ENCODE measurements at places on chromosomes 12 and 14.

DNA sequence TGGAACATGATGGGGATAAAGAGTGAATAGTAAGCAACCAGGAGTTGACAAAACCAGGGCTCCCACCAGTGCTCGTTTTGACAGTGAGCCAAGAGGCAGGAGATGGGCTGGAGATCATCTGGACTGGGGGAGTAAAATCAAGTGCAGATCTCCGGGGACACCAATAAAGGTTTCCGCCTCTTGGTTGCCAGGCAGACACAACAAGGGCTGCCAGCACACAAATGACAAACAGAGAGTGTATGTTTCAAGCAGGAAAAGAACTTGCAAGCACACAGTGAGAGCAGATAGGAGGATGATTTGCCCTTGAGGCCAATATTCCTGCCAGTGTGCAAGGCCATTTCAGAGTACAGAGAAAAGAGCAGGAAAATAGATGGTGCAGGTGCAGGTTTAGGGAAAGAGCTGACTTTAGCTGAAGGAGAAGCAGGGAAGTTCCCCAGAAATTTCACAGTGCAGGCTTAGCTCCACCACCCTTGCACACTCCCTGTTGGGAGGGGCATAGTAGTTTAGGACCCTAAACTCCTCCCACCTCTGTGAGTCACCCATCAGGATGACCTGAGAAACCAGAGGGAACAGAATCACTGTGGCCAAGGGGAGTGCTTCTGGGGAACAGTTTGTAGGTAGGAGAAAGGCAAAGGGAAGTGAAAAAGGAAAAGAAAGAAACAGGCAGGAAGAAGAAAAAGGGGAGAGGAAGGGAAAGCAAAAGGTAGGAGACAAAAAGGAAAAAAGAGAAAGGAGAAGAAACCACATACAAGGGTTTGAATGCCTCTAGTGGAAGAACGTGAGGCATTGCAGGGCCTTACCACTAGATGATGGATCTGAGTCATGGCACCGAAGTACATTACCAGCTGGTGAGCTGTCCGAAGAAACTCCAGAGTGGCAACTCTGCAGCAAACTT is 404.4 kb downstream of the SLC6A15 start:
- DNase-seq = peak; percentile 76

DNA sequence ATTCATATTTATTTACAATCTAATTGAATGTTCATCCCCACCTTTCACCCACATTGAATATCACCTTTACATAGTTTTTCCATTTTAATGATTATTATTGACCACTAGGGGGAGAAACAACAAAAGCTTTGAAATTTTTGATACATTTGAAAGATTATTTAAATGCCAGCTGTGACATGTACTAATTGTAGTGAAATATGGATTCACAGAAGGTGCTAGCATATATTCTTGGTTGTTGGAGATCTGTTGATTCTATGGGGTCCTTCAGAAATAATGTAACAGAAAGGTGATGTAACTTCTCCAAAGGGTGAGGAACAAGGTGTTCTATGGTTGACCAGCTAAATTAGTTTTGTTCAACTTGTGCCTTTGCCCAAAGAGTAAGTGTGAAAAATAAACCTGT is 22.4 kb upstream of the GPR33 start:
- DNase-seq = peak; percentile 13

- no peak for DNase-seq
These were observed 48.5 kb downstream of the CYP46A1 start for GRCh38 chr14:99732436-99733210.

- DNase-seq = no peak
These were observed 49.5 kb downstream of the SOCS2 start for GRCh38 chr12:93621986-93622385.

DNA sequence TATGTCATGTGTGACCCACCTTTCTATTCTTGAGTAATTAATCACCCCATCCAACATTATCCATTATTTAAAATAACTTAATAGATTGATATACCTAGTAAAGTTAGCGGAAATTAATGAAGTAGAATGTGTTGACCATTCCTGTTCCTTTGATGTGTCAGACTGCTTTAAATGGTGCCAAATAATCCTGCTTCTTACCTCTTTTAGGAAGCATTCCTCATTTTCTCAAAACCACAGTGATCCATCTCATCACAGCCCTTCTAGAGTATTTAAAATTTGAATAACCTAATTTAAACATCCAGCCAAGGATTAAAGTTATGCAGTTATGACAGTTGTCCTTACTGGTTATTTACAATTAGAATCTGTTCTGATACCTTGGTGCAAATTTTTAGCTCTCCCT is 6.9 kb downstream of the MGAT4C start:
- no peak for DNase-seq

DNA sequence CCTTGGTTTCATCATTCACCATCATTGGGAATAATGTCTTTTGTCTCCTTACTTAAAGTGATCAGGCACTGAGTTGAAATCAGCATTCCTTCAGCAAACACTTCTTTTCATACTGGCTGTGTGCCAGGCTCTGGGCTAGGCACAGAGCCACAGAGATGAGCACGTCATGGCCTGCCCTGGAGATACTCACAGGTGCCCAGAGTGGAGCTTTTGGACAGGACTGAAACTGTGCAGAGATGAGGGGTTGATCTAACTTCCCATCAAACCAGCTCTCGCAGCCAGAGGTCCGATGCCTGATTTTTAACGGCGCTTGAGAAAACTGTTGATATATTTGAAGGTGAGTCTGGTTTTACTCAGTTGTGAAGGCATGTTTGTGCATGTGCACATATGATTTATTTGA is 43.1 kb downstream of the CACNA1C start:
- DNase-seq = no peak

GRCh38 chr14:90632451-90632850 is 183.8 kb downstream of the TTC7B start:
- no peak for DNase-seq

DNA sequence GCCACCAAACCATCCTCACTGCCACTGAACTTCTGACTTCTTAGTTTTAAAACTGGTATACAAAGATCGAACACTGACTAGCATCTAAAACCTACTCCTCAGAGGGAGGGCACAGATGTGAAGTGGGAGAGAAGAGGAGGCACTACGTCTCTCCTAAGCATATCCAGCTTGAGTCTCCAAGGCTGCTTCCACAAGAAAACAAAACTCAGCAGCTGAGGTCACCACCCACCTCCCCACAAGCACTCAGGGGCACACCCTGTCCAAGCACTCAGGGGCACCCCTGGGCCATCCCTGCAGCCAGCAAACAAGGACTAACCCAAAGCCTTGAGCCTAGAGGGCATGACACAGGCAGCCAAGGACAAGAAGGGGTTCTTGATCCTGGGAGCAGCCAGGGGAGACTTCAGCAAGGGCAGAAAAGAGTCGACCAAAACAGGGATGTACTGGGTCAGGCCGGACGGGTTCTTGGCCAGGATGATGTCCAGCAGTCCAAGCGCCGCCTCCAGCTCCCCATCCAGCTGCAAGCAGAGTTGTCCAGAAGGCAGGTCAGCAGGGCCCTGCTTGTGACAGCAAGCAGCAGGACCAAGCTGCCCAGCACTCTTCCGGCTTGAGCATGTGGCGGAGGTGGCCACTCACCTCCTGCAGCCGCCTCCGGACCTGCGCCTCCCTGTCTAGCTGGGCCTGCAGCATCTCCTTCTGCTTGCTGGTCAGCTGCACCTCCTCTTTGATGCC is 34.8 kb downstream of the GCN1 start:
- DNase-seq = no peak

DNA sequence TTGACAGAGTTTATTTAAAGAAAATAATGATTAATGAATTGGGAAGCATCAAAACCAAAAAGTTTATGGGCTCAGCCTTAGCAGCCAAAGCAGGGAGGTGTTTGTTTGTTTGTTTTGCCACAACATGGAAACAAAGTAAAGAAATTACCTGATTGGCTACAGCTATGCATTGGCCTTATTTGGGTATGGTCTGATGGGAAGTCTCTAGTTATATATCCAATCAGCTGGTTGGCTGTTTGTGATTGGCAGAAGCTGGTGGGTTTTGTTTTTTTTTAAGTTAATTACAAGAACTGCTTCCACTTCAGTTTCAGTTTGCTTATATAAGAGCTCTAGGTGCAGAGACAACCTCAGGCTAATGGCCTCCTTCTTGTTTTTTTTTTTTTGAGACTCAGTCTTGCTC is 4.6 kb upstream of the LEMD3 start:
- no peak for DNase-seq

DNA sequence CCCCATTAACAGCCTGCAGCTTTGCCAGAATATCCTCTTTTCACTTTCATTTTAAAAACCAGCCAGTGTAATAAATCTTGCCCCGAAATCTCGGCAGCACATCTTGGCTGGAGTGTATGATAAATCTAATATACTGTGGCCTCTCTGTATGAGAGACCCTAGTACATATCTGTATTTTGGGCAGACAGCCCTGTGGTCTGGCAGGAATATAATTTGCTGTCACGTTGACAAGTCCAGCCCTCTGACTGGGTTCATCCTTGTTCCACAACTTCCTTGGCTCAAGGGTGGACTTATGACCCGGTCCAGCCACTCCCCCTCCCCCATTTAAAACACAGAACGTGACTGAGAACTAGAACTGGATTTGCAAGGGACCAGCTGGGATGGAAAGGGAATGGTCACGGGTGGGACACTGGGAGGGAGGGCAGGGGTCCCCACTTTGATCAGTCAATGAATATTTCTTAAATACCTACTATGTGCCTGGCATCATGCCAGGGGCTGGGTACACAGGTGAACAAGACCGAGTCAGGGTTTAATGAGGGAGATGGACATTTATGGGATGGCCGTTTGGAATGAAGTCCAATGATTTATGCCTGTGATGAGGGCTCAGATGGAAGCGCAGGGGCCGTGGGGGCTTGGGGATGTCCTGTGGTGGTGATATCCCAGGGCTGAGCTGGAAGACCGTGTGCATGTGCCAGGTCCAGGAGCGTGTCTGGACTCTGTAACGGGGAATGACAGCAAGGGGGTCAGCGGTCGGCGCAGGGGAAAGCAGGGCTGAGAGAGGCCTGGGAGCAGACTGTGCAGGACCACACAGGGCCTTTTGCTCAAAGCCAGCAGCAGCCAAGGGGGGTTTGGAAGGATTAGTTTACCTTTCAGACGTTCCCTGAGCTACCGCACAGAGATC is 190.5 kb downstream of the PHETA1 start:
- no peak for DNase-seq

- peak; percentile 47 for DNase-seq
These were observed 353.7 kb downstream of the APAF1 start for GRCh38 chr12:98998697-98999299.

DNA sequence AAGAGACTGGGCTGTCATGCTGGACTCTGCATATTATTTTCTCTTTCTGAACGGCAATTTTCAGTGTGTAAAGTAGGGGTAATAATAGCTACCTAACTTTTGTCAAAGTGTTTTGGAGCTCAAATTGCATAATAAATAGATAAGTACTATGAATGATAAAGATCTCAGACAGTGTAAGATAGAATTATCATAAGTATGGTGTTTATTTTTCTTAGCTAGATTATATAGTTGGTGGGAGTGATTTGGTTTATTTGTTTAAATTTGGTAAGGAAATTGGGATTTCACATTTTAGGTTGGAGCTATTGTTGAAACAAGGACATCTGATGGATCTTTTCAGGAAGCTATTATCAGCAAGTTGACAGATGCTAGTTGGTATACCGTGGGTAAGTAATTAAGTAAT is 7.4 kb downstream of the ARID4A start:
- no peak for DNase-seq

DNA sequence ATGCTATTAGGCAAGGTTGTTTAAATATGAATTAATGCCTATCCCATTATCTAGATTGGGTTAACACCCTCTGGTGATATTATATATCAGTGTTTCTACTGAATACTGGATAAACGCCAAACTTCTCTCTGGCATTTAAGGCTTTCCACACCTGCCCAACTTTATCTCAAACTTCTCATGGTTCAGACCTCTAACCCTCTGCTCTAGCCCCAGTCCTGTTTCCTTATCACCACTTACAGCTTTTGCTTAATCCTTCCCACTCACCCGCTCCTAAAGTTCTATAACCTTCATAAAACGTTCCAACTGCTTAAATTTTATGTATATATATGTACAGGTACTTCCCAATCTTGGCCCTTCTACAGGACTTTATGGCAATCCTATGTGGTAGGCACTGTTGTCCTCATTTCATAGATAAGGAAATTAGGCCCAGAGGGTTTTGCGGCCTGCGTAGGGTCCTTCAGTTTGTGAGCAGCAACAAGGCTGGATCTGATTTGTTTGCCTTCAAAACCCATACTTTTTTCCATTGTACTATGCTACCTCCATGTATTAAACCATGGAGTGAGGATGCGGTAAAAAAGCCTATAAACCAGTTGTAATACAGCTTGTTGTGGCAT is 1.2 kb downstream of the LPCAT3 start:
- peak; percentile 41 for DNase-seq

DNA sequence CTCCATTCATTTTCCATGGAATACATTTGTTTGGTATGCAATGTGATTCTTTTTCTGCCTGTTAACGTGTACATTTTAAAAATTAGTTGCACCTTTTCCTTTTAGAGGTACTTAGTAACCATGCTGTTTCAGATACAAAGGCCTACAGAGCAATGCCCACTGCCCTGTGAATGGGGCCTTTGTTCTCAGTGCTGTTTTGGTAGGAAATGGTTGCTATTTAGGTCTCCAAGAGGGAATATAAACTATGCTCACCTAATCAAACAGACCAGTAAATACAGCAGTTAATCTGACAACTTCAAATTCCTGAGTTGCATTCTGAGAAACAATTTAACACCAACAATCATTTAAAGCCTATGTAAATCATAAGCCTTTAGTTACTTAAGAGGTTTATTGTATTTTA is 188.7 kb downstream of the BCAT1 start:
- DNase-seq = peak; percentile 56

GRCh38 chr14:32702562-32702961 is 236.1 kb upstream of the NPAS3 start:
- DNase-seq = peak; percentile 97

GRCh38 chr12:53224897-53225634 is 6.9 kb downstream of the RARG start:
- DNase-seq = no peak

- DNase-seq = peak; percentile 27
These were observed 32.1 kb downstream of the BAZ1A start for GRCh38 chr14:34843011-34843554.

- DNase-seq = peak; percentile 49
These were observed 381.7 kb upstream of the CCDC196 start for GRCh38 chr14:66104486-66104885.

DNA sequence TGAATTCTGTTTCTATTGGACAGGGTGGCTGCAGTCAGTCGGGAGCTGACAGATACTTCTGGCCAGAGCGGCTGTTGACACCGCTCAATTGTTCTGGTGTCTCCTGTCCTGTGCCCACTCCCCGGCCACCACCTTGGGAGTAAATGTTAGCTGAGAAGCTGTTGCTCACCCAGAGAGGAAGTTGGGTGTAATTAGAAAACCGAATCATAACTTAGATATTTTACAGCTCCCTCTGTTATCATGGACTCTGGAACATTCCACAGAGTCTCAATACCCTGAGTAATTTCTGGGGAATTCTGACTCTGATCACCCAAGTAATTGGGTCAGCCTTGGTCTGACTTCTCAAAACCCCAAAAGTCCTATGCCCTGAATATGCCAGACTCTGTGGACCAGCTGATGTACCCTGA is 58.3 kb upstream of the RFLNA start:
- DNase-seq = no peak

DNA sequence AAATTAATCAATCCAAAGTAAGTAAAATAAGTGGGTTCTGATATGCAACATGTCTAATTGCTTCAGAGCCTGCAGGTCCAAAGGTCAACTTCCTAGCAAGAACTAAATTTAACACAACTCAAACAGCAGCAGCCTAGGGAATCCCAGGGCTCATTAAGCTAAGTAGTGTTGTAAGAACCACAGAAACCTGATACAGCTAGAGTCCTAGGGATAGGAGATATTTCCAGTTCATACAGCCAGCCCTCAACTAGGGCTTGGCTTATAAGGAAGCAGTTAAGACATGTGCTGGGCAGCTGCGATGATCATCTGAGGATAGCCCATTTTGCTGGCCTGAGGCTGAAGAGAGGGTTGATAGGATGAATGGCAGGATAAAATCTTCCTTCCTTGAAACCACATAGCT is at the start of gene OR4Q3:
OR4Q3 (plus strand) TSS at position 316 of the 400 bp plus-strand sequence.
- no peak for DNase-seq
